ENCODE measurements at places on chromosomes 12 and 14.

GRCh38 chr14:104294628-104294982 lies 156.2 kb downstream of the KIF26A start:
- no peak for DNase-seq
- no peak overlapping the region for H3K27ac ChIP-seq
- H3K4me1 ChIP-seq: no peaks in the 10 kb centered on the region
- no peaks in the 10 kb centered on the region for H3K27me3 ChIP-seq
- no peaks in the 10 kb centered on the region for H3K36me3 ChIP-seq

DNA sequence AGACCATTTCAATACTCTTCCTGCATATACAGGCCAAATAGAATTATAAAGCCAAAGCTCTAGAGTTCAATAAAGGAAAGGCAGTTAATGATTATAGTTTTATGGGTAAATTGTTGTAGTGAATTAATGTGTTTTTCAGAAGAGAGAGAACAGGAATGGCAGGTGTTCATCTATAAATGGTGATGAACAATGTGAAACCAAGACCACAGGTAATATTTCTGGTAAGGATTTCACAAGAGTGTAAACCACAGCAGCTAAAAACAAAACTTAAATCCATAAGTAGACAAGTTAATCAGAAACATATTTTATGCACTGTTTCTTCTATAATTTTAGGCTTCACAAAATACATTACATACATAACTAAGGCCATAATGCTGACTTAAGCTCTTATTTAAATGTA lies 204.4 kb downstream of the SYT1 start:
- DNase-seq: no peak
- no peaks in the 10 kb centered on the region for H3K36me3 ChIP-seq
- H3K4me3 ChIP-seq: no peak overlapping the region
- H3K4me1 ChIP-seq: no peaks in the 10 kb centered on the region
- H3K27me3 ChIP-seq: no peaks in the 10 kb centered on the region

- H3K36me3 ChIP-seq: peaks cover 4% of the 10 kb centered on the region
- peak; percentile 28 for DNase-seq
- H3K4me3 ChIP-seq: peak overlapping the region; percentile 85
- peaks cover 32% of the 10 kb centered on the region for H3K4me1 ChIP-seq
- peak overlapping the region; percentile 93 for H3K27ac ChIP-seq
- no peaks in the 10 kb centered on the region for H3K27me3 ChIP-seq
Measured at GRCh38 chr12:119594399-119594730, 791 bp downstream of the TMEM233 start.

- no peaks in the 10 kb centered on the region for H3K27me3 ChIP-seq
- H3K27ac ChIP-seq: no peak overlapping the region
- no peak for DNase-seq
- H3K4me3 ChIP-seq: no peak overlapping the region
- no peaks in the 10 kb centered on the region for H3K4me1 ChIP-seq
Measured at GRCh38 chr12:93484315-93484981, 17.1 kb downstream of the MRPL42 start.

DNA sequence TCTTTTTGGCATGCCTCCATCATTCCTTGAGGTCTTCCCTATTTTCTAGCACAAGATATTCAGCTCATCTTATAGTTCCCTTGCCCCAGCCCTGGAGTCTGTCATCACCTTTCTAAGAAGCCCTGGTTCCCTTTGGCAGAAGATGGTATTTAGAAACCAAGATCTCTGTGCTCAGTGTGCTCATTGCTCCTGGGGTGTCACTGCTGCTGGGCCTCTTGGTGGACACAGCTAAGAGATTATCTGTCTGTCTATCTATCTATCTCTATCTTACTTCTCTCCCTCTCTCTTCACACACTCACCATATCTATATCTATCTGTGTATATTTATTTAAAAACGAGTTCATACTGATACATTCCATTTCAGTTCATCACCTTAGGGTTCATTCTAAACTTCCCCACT lies 67.2 kb downstream of the DAO start:
- no peaks in the 10 kb centered on the region for H3K27me3 ChIP-seq
- no peak for DNase-seq
- no peak overlapping the region for H3K27ac ChIP-seq
- H3K36me3 ChIP-seq: no peaks in the 10 kb centered on the region
- H3K4me1 ChIP-seq: peaks cover 7% of the 10 kb centered on the region
- no peak overlapping the region for H3K4me3 ChIP-seq

- peaks cover 6% of the 10 kb centered on the region for H3K36me3 ChIP-seq
- DNase-seq: no peak
- H3K4me1 ChIP-seq: peaks cover 7% of the 10 kb centered on the region
- no peaks in the 10 kb centered on the region for H3K27me3 ChIP-seq
Measured at GRCh38 chr14:92729634-92730358, 18.6 kb downstream of the LGMN start.

- H3K27me3 ChIP-seq: no peaks in the 10 kb centered on the region
- H3K4me1 ChIP-seq: no peaks in the 10 kb centered on the region
- H3K4me3 ChIP-seq: no peak overlapping the region
- H3K36me3 ChIP-seq: no peaks in the 10 kb centered on the region
- no peak overlapping the region for H3K27ac ChIP-seq
Measured at GRCh38 chr12:77406219-77406905, 341.0 kb upstream of the E2F7 start.

GRCh38 chr12:112710414-112710813 lies 81.1 kb upstream of the RPH3A start:
- H3K36me3 ChIP-seq: no peaks in the 10 kb centered on the region
- no peak for DNase-seq
- H3K27ac ChIP-seq: no peak overlapping the region
- no peaks in the 10 kb centered on the region for H3K27me3 ChIP-seq
- no peak overlapping the region for H3K4me3 ChIP-seq

DNA sequence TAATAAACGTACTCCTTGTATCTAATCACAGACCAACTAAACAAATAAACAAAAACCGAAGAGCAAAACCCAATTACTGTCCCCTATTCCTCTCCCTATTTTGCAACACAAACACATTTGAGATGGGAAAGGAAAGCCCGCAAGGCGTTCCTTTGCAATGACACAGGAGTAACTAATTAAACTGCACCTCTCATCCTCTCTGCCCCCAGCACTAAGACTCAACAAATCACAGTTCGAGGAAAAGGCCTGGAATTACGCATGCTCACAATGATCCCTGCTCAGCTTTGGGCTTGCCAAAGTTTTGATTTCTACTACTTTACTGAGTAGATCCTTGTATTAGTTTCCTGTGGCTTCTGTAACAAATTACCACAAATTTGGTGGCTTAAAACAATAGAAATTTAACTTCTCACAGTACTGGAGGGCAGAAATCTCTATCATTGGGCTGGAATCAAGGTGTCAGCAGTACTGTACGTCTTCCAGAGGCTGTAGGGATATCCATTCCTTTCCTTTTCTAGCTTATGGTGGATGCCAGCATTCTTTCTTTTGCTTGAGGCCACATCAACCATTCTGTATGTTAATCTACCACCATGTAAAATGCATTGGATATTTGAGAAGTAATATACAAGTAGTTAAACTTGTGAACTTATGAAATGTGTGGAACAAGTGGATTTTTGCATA lies 123.0 kb downstream of the NAV3 start:
- H3K36me3 ChIP-seq: no peaks in the 10 kb centered on the region
- no peaks in the 10 kb centered on the region for H3K27me3 ChIP-seq
- no peaks in the 10 kb centered on the region for H3K4me1 ChIP-seq

DNA sequence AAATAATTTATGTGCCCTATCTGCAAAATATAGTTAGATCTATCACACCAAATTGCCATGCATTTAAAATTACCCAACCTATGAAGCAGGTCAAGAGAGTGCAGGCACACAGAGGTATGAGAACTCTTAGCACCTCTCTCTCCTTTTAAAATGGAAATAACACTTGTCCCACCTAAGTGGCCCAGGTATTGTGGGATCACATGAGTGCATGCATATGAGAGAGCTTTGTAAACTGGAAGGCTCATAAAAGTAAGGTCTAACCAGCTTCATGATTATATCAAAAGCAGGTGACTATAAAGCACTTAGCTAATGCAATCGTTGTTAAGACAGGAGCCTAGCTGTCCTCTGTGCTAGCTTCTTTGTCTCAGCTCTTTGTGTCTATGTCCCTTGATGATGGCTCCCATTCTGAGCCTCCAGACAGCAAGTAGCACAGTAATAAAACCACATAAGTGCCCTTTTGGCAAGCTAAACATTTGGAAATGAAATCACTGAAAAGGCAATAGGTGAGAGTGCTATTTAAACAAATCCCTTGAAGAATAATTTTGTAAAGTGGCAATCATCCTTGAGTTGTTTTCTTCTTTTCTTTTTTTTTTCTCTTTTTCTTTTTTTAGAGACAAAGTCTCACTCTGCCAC lies 219.0 kb downstream of the NTF3 start:
- H3K4me3 ChIP-seq: no peak overlapping the region
- no peak overlapping the region for H3K27ac ChIP-seq
- H3K4me1 ChIP-seq: no peaks in the 10 kb centered on the region

DNA sequence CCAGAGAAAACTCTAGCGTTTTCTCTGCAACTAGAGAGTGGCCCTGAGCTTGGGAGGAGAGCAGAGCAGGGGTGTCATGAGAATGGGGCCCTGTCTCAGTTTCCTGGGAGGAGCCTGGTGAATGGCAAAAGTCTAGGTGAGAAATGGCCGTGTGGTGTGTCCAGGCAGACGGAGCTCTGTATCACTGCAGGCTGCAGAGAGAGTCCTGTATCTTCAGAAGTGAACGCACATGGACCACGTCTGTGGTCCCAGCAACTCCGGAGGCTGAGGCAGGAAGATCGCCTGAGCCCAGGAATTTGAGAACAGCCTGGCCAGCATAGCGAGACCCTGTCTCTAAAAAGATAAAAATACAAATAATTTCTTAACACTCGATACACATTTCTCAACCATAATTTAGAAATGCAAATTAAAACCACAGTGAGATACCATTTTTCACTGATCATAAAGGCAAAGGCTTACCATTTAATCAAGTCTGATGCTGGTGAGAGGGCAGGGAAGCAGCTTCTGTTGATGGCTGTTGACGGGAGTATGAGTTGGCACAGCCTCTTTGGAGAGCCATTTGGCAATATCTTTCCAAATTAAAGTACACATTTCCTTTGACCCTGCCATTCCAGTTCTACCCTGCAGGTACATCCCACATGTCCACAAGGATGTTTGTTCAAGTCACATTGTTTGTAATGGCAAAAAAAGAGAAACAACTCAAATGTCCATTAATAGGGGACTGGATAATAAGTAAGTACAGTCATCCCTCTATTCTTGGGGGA lies 51.0 kb downstream of the NFKBIA start:
- H3K27me3 ChIP-seq: no peaks in the 10 kb centered on the region
- H3K4me1 ChIP-seq: no peaks in the 10 kb centered on the region
- H3K36me3 ChIP-seq: no peaks in the 10 kb centered on the region
- no peak overlapping the region for H3K27ac ChIP-seq
- no peak for DNase-seq

Data from psoas muscle (tissue), 8 donors.